ENCODE measurements at places on chromosomes 4 and X.

DNA sequence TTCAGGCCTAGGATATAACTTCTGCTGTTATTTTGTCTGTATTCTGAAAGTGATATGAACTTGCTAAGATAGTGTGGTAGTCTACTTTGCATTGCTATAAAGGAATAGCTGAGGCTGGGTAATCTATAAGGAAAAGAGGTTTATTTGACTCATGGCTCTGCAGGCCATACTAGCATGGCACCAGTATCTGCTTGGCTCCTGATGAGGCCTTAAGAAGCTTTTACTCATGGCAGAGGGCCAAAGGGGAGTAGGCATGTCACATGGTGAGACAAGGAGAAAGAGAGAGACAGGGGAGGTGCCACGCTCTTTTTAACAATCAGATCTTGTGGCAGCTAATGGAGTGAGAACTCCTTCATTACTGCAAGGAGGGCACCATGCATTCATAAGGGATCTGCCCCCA is 247.3 kb downstream of the GPAT3 start:
- DNase-seq: no peak

DNA sequence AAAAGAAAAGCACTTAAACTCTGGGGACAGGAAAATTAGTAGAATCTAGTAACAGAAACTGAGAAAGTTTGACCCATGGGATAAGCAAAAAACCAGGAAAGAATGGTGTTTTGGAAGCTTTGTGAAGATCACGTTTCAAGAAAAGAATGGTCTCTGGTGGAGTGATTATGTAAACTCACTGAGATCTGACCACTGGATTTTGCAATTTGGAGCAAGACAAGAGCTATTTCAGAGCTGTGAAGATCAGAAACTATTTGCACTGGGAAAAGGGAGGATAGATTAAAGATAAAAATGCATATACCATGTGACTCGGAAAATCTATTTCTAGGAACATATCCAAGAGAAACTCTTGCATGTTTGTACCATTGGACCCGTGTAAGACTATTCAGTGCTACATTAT is 4.3 kb downstream of the TMPRSS11D start:
- DNase-seq: no peak

DNA sequence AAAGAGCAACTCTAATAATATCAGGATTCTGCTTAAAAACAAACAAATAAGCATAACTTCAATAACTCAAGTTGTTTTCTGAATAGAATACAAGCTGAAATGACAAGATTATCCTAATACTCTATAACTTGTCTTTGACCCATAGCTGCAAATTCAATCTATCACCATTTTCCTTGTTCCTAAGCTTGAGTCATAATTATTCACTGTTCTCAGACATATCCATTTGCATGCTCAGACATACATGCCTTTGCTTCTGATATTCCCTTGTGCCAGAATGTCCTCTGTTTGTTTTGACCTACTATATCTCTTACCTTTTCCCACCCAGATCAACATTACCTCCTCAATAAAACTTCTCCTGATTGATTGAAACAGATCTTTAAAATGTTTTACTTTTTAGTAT is 109.7 kb downstream of the SNCA start:
- no peak for DNase-seq

- peak; percentile 66 for DNase-seq
Measured at GRCh38 chr4:1018147-1019020, 7.0 kb downstream of the FGFRL1 start.

DNA sequence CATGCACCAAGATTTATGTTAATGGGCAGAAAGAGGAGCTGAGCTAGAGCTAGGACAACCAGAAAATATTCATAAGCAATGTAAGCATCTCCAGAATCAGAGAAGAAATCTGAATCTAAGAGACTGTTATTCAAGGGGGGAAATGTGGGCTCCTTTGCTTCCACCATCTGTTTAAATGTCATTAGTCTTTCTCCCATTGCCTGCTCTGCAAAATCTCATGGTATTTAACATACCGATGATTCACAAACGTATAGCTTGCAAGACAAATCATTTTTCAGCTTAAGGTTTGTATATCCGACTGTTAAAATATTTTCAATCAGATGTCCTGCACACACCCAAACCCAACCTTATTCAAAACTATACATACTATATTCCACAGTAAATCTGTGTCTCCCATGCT is 133.4 kb upstream of the TACR3 start:
- DNase-seq: no peak

GRCh38 chr4:88591787-88592599 is at the start of gene HERC3:
Gene HERC3 (plus strand): TSS chr4:88592480. CDS start chr4:88605824, 13,344 bp downstream.
- DNase-seq: peak; percentile 98

DNA sequence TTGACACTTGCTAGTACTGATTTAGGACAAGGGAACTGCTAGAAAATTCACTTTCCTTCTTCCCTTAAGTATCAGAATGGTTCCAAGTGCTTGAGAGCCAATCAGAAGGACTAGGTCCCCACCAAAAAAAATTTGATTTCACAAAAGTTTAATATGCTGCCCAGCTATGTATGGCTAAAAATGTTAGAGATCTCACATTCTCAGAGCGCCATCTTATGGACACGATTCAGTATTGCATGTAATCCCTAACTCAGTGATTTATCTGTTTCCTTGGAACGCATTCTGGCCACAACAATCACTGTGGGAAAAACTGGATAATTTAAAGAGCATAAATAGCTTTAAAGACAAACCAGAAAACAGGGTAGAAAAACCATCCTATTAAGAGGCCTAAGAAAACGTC is 255.1 kb upstream of the GPC4 start:
- peak; percentile 52 for DNase-seq

DNA sequence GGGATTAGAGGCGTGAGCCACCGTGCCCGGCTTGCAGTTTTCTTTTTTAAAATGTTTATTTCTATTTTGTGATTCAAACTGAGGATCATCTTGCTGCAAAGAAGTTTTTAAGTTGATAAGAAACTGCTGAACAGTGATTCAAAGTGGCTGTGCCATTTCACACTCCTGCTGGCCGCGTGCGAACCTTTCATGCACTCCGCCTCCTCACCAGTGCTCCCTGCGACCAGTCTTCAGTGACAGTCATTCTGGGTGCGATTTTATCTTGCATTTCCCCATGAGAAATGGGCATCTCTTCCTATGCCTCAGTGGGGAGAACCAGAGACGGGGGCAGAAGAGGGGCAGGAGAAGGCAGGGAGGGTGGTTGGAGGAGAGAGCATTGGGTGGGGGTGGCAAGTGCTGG is 21.4 kb downstream of the TMEM187 start:
- DNase-seq: no peak

- no peak for DNase-seq
Measured at GRCh38 chr4:7740866-7741525, 198.7 kb downstream of the AFAP1 start.

DNA sequence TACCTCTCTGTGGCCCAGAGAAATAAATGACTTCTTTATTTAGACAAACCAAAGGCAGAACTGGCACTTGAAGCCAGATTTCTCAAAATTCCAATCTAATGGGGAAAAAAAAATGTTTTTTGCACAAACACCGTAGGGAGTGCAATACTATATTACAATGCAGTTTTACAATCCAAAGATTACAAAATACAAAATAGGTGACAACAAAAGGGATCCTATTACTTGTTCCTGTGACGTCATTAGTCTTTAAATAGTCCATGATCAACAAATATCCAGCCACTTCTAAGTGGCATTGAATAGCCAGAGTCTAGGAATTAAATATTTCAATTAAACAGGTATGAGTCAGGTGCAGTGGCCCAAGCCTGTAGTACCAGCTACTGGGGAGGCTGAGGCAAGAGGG is 3.0 kb upstream of the APBB2 start:
- no peak for DNase-seq

DNA sequence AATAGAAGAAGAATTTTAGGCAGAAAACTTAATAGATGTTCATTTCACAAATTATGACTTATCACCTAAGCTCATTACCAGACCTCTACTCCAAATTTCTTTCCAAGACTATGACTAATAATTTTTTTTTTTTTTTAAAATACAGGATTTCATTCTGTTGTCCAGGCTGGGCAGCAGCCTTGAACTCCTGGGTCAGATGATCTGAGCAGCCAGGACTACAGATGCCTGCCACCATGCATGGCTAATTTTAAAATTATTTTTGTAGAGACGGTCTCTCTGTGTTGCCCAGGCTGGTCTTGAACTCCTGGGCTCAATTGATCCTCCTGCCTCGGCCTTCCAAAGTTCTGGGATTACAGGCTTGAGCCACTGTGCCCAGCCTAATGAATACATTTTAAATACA is 119.2 kb downstream of the ARHGAP10 start:
- no peak for DNase-seq

DNA sequence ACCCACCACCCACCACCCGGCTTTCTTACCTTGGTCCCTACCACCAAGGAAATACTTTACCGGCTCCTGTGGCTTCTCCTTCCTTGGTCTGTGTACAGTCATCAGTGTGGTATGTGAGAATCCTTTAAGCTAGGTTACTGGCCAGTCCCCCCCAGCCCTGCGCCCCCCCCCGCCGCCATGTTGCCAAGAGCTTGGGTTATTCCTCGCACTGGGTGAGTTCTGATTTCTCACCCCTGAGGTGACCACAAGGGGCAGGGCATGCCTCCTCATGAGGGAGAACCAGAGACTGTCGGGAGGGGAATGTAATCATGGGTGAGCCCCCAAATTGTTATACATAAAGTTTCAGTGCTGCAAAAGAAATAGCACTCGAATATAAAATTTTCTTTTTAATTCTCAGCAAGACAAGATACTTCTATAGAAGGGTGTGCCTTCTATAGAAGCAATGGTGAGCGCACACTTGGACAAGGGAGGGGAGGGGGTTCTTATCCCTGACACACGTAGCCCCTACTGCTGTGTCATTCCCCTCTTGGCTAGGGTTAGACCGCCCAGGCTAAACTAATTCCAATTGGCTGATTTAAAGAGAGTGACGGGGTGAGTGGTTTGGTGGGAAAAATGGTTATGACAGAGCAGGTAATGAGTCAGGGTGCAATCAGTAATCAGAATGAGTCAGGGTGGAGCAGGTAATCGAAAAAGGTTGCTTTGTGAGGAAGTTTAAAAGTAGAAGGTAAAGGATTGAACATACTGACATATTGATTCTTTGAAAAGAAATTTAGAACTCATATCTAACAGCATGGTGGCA is 133.2 kb downstream of the KDM6A start:
- DNase-seq: no peak
